Fibroblast of gingiva (primary cell): ENCODE measurements at places on chromosomes 12 and 14.
A peak's percentile ranks its signal among the peaks of the same experiment; 100 is the strongest.

GRCh38 chr14:95431199-95432143 is 85.0 kb downstream of the SYNE3 start:
- DNase-seq = peak; percentile 8

DNA sequence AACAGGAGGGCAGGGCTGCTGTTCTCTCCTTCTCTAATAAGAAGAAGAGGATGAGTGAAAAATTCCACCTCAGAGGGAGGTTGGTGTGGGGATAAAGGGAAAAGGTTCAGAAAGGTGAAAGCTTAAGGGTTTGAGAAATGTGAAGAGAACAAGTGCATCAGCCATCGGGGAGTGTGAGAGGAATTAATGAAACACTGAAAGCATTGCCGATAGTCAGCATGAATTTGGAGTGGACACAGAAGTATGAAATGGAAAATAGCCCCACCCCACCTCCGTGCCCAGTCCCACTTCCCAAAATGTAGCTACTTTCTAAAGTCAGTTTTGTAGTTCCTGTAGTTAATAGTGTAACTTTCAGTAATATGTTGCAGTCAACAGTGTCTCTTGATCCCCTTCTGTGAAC is 33.4 kb downstream of the DIP2B start:
- no peak for DNase-seq

DNA sequence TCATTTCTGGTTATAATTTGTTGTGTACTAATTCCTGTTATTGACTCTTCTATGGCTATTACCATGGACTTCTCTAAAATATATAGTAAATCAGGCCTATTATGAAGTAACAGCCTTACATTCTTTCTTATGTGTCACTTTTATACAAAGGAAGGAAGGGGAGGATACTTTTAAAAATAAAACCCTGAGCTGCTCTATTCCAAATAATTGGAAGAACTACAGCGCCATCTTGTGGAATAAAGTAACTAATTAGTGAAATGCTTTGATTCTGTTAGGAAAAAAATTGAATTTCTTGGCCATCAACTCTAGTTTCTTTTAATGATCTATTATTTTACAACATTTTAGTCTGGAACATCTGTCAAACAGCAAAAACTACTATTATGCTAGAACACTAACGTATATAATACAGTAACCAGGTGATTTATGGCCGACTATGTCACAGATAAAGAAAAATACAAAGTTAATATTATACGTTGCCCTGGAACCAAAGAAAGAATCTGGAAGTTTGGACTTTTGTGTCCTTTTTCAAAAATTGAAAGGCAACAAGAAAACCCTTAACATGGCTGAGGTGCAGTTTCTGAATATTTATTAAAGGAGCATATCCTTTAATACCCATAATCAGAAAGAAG is 55.0 kb upstream of the NELL2 start:
- DNase-seq = peak; percentile 50

- no peak for DNase-seq
Observed at GRCh38 chr12:127811988-127812387, 455.0 kb upstream of the TMEM132C start.

GRCh38 chr14:32339188-32339587 is 10.1 kb downstream of the AKAP6 start:
- DNase-seq = no peak

- peak; percentile 61 for DNase-seq
Observed at GRCh38 chr12:78146365-78146772, 315.7 kb downstream of the NAV3 start.

GRCh38 chr12:32824596-32824995 is 68.9 kb upstream of the YARS2 start:
- no peak for DNase-seq

- no peak for DNase-seq
Observed at GRCh38 chr12:98439471-98439951, 75.9 kb upstream of the TMPO start.

- no peak for DNase-seq
Observed at GRCh38 chr14:98931911-98932310, 340.1 kb downstream of the BCL11B start.

- no peak for DNase-seq
Observed at GRCh38 chr14:28767853-28768741, 1.5 kb downstream of the FOXG1 start.

- peak; percentile 25 for DNase-seq
Observed at GRCh38 chr12:133129368-133130037, 571 bp downstream of the ZNF891 start.

- peak; percentile 76 for DNase-seq
Observed at GRCh38 chr12:24948757-24949722, at the start of gene BCAT1. Gene BCAT1 (minus strand): TSS chr12:24949101. CDS start chr12:24948932, 169 bp downstream.

DNA sequence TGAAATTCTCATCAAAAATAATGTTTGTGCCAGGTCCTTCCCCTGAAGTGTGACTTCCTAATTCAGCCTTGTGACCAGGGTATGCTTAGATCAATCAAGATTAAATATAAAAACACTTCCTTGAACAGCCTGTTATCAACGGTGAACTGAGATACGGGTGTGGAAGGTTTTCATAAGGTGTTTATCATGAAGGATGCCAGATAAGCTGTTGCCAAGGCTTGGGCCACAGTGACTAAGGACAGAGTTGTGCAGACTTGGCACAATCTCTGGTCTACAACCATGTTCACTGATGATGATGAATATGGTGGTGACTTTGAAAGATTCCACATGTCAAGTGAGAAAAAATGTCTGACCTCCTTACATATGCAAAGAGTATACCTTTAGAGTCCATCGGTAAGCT is 51.3 kb upstream of the LIN7A start:
- DNase-seq = no peak

DNA sequence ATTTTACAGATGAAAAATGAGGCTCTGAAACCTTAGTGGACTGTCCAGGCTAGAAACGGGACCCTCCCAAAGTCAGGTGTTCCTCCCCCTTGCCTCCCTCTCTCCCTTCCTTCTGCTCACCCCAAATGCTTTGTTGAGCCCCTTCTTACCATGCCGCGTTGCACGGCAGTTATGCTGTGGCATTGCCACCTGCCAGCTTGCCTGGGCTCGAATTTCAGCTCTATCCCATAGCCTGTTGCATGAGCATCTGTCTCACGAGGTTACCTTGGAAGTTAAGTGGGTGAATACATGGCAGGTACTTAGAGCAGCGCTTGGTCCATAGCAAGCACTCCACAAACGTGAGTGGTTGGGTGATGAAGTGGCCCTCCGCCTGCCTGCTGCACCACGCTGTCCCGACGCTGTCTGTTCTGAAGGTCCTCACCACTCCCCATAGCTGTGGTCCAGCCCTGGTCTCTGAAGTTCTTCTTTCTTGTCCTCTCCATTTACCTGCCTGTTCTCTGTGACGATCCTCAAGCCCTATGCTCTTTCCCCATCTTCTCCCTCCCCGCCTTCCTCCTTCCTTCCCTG is 269.9 kb downstream of the CACNA1C start:
- DNase-seq = no peak

- no peak for DNase-seq
Observed at GRCh38 chr14:64604881-64605280, 55.1 kb downstream of the PPP1R36 start.

DNA sequence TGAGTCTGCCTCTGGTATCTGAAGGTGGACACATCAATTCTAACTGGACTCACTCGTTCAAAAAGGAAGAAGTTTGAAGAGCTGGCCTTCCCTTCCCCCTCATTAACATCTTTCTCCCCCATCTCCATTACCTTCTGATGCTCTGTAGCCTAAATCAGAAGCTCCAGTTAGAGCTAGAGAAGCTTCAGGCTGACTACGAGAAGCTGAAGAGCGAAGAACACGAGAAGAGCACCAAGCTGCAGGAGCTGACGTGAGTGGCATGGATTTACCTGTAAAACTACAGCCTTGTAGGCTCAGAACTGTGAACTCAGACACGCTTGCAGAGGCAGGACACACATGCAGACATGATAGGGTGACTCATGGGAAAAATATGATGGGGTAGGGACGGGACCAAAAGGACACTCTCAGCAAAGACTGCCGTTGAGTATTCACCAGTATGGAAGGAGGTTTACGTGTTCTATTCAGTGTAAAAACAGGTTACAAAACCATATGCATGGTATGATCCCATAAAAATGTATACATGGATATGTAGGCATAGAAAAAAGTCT is 14.3 kb upstream of the PIP4K2C start:
- no peak for DNase-seq

DNA sequence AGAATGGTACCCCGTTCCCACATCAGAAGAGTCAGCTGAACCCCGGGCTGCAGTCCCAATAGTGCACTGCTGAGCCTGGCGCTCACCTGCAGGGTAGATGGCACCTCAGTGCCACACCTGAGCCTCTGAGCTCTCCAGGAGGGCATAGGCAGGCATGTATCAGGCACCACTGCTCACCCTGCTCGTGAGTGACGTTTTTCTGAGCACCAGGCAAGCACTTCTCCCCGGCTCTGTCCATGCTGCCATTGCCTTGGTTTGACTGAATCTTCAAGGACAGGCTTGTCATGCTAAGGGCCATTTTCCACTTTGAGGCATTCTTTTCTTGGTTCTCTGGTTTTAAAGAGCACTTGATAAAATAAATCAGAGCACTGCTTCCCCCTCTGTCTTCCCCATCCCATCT is 161.6 kb upstream of the PRMT8 start:
- no peak for DNase-seq

DNA sequence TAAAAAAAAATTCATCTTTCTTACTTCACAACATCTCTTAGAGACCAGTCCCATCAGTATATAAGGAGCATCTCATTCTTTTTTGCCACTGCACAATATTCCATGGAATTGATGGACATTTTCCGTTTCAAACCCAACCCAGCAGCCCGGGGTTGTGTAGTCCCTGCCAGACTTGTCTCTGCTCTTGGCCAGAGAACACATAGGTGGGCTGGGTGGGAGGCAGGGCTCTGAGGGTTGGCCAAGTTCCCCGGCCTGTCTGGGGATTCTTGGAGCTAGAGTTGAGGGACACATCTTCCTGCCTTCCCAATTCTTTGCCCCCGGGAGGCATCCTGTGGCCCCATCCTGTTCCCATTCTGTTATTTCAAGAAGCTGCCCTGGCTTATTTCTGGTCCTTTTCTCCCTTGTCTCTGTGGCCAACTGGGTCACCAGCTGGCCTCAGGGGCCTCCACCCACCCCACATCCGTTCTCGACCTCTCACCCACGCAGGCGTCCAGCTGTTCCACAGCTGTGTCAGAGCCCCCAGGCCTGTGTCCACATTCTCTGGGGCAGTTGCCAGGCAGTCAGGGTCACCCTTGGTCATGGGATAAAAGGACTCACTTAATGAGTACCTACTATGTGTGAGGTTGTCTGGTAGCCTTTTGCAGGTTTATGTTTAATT is 52.0 kb upstream of the CCDC63 start:
- peak; percentile 70 for DNase-seq

DNA sequence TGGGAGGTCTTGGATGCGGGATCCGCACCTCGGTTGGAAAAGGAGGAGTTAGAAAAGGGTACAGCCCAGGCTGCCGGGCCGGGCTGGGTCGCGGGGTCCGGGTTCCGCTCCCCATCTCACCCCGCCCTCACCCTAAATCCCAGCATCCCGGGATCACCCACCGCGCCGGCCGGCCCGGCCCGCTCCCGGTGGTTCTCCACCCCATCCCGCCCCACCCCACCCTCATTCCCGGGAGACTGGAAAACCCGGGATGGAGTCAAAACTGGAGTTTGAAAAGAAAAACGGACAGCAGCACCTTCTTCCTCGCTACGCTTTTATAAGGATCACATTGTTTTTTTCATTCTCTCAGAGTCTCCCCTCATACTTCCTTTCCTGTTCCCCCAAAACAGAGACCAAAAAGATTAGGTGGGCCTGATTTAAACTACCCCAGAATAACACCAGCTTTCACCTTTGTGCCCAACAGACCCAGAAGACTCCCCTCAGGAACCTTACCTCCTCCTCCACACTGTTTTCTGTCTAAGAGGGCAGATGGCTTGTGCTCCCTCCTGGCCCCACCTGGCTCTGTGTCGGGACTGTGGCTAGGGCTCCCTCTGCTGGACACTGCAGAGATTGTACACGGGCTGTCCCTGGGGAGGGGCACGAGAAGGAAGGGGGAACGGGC is 2.8 kb downstream of the GLI1 start:
- peak; percentile 73 for DNase-seq

DNA sequence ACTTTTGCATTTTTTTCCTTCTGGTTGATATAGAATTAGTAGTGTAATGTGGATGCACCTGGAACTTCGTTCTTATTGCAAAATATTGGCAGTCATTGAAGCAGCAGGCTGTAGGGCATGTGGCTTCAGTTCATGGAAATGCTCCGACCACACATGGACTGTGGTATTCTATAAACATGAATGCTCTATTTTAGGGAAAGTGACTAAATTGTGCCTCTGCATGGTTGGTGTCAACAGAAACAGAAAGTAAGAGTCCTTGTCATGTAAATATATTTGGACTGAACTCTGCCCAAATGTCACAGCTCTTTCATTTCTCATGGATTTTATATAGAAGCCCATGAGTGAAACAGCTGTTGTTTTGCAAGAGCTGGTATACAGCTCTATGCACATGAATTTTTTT is 917.0 kb downstream of the LRFN5 start:
- DNase-seq = peak; percentile 59

DNA sequence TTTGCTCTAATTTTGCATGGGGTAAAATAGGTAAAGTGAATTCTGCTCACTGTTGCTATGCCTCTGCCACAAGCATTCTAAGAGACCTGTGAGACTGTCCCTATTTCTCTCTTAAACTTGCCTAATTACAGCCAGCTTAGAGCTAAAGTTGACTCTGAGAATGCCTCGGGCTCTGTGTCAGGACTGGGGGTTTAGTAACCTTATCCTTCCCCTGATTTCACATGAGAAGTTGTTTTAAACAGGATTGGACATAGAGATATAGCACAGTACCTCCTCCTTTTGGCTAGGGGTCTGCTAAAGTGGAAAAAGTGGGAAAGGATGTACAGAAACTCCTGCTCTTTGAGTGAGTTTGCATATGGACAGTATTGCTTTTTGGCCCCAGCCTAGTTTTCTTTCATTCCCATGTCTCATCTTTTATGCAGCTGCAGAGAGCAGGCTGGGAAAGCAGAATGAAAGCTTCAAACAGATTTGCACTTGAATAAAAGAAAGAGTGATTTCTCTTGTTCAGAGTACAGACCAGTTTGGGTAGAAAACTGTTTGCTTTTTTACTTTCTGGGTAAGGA is 122.0 kb downstream of the RAD51B start:
- peak; percentile 66 for DNase-seq

DNA sequence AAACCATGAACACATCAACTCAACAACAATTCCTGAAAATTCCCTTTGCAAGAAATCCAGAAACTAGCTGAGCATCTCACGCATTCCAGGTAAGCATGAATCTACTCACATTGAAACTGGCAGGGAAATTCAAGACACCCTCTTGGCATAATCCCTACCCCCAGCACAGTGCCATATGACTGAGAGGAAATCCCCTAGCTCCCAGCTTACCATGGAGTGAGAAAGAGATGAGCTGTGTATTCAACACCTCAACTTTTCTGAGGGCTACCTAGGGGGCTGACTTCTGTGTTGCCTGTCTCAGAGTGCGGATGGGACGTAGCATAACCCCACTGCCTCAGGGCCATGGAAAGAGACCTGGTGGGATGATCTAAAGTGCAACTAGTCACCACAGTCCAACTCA is 37.7 kb upstream of the GPR132 start:
- DNase-seq = no peak
